ENCODE measurements at places on chromosomes 16 and 17. TPM values are rescaled to one million over a fixed set of nuclear protein-coding genes. Genes with fewer than 3 reads are reported as not detected.
A peak's percentile ranks its signal among the peaks of the same experiment; 100 is the strongest.

Gene PPP4C
- polyA plus RNA-seq: 73.0 TPM

DNA sequence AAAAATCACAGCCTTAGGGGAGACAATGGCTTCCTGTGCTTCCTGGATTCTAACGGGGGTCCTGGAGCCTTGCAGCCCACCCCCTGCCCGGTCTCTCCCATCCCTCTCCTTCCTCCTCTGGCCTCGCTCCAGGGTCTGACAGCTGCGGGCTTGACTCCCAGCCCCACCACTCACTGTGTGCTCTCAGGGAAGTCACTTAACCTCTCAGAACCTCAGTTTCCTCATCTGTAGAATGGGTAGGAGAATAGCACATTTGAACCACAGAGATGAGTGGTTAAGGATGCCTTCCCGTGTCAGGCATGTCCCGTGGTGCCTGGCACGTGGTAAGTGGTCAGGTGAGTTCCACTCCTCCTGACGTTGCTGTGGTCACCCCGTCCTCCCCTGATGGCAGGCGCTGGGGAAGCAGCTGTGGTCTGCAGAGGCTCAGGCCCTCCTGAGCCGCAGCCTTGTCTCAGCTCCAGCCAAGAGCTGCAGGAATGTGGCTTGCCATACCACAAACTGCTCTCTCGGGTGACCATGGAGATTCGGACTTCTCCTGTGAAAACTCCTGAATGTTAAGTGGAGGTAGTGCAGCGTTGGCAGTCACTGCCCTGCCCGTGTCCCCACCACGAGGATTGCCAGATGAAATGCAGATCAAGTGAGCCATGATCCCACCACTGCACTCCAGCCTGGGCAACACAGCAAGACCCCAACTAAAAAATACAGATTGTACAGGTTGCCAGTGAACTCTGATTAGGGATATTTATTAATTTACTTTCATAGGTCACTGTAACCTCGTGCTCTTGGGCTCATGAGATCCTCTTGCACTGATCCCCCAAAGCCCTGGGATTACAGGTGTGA lies 85.7 kb downstream of the NT5M start:
- no peak overlapping the region for H3K4me3 ChIP-seq
- no peaks in the 10 kb centered on the region for H3K27me3 ChIP-seq
- no peak overlapping the region for H3K27ac ChIP-seq
- no peak for DNase-seq
- H3K4me1 ChIP-seq: peaks cover 25% of the 10 kb centered on the region
- H3K36me3 ChIP-seq: no peaks in the 10 kb centered on the region

GRCh38 chr16:29994600-29995323 lies 655 bp downstream of the HIRIP3 start:
- peak overlapping the region; percentile 95 for H3K27ac ChIP-seq
- H3K27me3 ChIP-seq: no peaks in the 10 kb centered on the region
- peak overlapping the region; percentile 57 for H3K4me3 ChIP-seq

Gene TNP2
- polyA plus RNA-seq: not detected

Gene ADAP2
- 17.7 TPM for polyA plus RNA-seq

DNA sequence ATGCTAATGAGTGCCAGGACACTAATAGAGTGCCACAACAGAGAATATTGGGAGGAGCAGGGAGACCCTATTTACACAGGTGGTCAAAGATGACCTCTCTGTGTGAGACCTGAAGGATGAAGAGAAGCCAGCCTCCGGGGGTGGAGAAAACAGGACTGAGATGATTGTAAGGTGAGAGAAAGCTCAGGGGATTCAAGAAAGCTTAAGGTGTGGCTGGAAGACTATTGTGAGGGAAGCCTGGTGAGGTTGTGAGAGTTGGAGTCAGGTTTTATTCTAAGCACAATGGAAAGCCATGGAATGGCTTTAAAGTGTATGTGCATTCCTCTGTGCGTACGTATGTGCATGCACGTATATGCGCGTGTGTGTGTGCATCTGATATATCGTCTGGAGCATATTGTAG lies 10.4 kb upstream of the MARCHF10 start:
- H3K27me3 ChIP-seq: no peaks in the 10 kb centered on the region
- no peak overlapping the region for H3K27ac ChIP-seq
- H3K4me3 ChIP-seq: no peak overlapping the region
- H3K36me3 ChIP-seq: no peaks in the 10 kb centered on the region

GRCh38 chr17:3636908-3637373 lies 381 bp downstream of the CTNS start:
- no peaks in the 10 kb centered on the region for H3K27me3 ChIP-seq
- peaks cover 27% of the 10 kb centered on the region for H3K4me1 ChIP-seq
- H3K36me3 ChIP-seq: no peaks in the 10 kb centered on the region
- peak overlapping the region; percentile 99 for H3K27ac ChIP-seq
- no peak for DNase-seq
- peak overlapping the region; percentile 99 for H3K4me3 ChIP-seq
